ENCODE measurements at places on chromosomes 12 and 14.

DNA sequence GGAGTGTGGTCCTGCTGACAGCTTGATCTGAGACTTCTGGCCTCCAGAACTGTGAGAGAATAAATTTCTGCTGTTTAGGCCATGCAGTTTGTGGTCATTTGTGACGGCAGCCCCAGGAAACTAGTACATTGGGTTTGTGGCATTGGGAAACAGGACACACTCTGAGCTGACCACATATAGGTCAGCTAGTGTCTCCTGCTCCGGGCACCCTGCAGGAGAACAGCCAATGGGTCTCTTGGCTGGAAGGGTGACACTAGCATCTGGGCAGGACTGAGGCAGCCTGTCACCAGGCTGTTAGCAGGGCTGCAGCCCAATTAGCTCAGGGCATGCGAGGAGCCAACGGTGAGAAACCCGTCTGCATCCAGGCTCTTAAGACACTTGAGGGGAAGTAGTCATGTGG lies 83.2 kb downstream of the PITPNM2 start:
- DNase-seq = no peak

GRCh38 chr12:116226026-116226425 lies 51.5 kb downstream of the MED13L start:
- DNase-seq = no peak

- DNase-seq = no peak
Measured at GRCh38 chr12:14577344-14577743, 9.7 kb upstream of the PLBD1 start.

DNA sequence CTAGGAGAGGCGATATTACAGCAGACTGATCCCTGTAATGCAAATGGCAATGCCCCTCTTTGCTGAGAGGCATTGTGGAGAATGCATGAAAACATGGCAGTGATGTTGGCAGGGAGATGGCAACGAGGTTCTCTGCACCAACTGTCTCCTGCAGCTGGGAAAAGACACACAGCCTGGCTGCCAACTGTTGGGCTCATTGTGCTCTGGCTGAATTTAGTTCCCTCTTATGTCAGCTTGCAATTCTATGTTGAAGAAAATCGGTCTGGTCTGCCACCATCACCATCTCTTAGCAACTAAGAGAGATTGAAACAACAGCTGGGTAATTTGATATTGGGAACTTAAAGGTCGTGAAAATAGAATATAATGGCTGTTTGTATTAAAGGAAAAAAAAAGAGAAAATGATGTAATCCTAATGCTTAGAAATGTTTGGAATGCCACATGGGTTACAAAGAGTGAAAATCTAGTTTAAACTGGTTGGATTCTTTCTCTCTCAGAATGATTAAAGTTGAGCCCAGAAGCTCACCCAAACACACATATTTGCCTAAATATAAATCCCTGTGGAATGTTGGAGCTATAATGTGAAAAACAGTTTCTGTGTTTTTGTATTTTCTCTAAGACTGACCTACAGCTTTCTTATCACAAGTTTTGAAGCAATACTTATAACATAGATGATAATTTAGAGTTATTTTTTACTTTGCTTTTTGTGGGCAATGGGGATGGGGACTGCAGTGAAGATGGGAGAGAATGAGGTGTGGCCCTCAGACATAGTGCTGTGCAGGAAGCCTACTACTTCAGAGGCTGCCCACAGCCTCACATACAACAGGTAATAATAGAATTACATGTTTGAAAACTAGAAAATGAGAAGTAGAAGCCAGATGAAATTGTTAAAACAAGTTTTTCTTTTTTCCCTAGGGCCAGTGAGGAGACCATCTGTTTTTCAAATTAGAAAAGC lies 143.7 kb downstream of the AKAP6 start:
- DNase-seq = no peak

DNA sequence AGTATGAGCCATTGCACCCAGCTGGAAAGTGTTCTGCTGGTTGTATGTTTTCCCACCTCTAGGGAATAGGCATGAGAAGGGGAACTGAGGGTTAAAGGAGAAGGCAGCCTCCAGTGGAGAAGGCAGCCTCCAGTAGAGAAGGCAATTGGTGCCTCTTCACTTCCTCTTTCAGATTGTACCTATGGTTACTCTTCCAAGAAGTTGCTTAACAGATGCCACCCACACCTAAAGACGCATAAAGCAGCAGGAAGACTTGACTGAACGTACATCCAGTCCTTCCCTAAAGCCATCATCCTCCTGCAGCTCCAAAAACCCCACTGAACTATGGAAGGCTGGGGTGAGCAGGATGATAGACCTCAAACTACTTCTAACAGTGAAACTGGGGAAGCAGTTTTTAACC lies 13.1 kb downstream of the DPF3 start:
- DNase-seq = no peak

DNA sequence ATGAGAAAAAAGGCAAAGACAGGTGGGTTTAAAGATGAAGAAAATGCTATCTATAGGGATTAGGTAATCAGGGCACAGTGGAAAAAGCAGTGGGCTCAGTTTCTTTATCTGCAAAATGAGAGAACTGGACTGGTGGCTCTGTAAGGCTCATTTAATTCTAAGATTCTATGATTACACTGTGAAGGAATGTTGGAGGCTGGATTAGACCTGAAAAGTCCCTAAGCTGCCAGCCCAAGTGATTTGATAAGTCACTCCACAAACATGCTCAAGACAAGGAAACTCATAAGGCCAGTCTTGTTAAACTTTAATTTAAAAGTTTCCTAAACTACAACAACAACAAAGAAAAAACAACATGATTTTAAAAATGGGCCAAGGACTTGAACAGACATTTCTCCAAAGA lies 75.1 kb downstream of the DCAF5 start:
- DNase-seq = no peak

- DNase-seq = no peak
Measured at GRCh38 chr12:87585882-87586557, 443.2 kb downstream of the C12orf50 start.

All from iPS DF 6.9 (cell line).